ENCODE measurements at places on chromosomes 3 and 15.

DNA sequence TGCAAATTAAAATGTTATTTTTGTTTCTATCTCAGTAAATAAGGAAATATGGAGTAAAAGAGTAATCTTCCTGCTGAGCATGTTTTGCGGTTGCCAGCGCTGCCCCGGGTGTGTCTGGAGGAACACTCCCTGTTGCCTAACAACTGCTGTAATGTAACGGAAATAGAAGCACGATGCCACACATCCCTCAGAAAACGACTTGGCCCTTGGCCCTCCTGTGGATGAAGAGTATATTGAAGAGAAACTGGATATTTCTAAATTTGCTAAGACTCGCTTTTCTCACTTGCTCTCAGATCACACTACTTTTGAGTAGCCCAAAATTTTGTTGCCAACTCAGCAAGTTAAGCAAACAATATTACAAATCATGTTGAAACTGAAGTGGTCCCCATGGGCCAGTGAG lies 18.9 kb downstream of the CX3CR1 start:
- no peak overlapping the region for H3K4me3 ChIP-seq
- no peaks in the 10 kb centered on the region for H3K36me3 ChIP-seq
- DNase-seq, result peak; percentile 18
- no peaks in the 10 kb centered on the region for H3K27me3 ChIP-seq
- H3K27ac ChIP-seq, result no peak overlapping the region

- no peak for DNase-seq
- H3K36me3 ChIP-seq, result no peaks in the 10 kb centered on the region
- H3K27ac ChIP-seq, result peak overlapping the region; percentile 63
- H3K4me1 ChIP-seq, result peaks cover 5% of the 10 kb centered on the region
- no peak overlapping the region for H3K4me3 ChIP-seq
- no peaks in the 10 kb centered on the region for H3K27me3 ChIP-seq
Measured at GRCh38 chr3:61927332-61927731, 366.0 kb downstream of the PTPRG start.

GRCh38 chr3:58340594-58341244 lies 8.0 kb downstream of the PXK start:
- no peaks in the 10 kb centered on the region for H3K36me3 ChIP-seq
- H3K27me3 ChIP-seq, result no peaks in the 10 kb centered on the region
- no peak overlapping the region for H3K4me3 ChIP-seq
- no peak for DNase-seq
- H3K27ac ChIP-seq, result no peak overlapping the region
- H3K4me1 ChIP-seq, result peaks cover 1% of the 10 kb centered on the region

- H3K36me3 ChIP-seq, result no peaks in the 10 kb centered on the region
- no peak overlapping the region for H3K4me3 ChIP-seq
- no peak for DNase-seq
- no peak overlapping the region for H3K27ac ChIP-seq
Measured at GRCh38 chr15:24898715-24899272, 56.0 kb upstream of the SNRPN start.

- no peaks in the 10 kb centered on the region for H3K27me3 ChIP-seq
- no peak for DNase-seq
- no peak overlapping the region for H3K4me3 ChIP-seq
- no peak overlapping the region for H3K27ac ChIP-seq
Measured at GRCh38 chr3:14238356-14238755, 59.7 kb downstream of the LSM3 start.

- no peak overlapping the region for H3K27ac ChIP-seq
- no peak overlapping the region for H3K4me3 ChIP-seq
- no peak for DNase-seq
- no peaks in the 10 kb centered on the region for H3K36me3 ChIP-seq
- no peaks in the 10 kb centered on the region for H3K4me1 ChIP-seq
- H3K27me3 ChIP-seq, result peaks cover 9% of the 10 kb centered on the region
Measured at GRCh38 chr3:190485830-190486532, 27.9 kb upstream of the IL1RAP start.

DNA sequence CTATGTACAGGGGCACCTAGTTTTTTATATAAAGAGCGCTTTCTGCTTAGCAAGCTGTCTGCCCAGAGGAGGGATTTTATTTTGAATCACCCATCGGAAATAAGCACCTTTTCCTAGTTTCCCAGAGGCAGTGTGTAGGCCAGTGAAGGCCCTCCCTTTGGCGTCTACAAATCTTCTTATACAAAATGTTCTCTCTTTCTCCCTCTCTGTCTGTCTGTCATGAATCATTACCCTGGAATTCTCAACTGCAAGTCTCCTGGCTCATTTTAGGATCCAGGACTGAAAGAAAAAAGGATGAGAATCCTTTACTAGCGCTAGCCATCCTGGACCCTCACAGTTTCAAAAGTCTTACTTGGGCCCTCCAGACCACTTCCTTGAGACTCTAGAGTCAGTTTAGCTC lies 728.1 kb downstream of the OTOL1 start:
- H3K4me1 ChIP-seq, result no peaks in the 10 kb centered on the region
- H3K27me3 ChIP-seq, result no peaks in the 10 kb centered on the region
- H3K36me3 ChIP-seq, result no peaks in the 10 kb centered on the region
- H3K4me3 ChIP-seq, result no peak overlapping the region
- no peak for DNase-seq

GRCh38 chr3:184678317-184679055 lies 33.4 kb downstream of the MAGEF1 start:
- H3K36me3 ChIP-seq, result no peaks in the 10 kb centered on the region
- H3K27me3 ChIP-seq, result no peaks in the 10 kb centered on the region
- peaks cover 7% of the 10 kb centered on the region for H3K4me1 ChIP-seq
- no peak overlapping the region for H3K4me3 ChIP-seq
- DNase-seq, result no peak
- H3K27ac ChIP-seq, result no peak overlapping the region
